RKO (cell line): ENCODE measurements at places on chromosomes 2 and 18.

DNA sequence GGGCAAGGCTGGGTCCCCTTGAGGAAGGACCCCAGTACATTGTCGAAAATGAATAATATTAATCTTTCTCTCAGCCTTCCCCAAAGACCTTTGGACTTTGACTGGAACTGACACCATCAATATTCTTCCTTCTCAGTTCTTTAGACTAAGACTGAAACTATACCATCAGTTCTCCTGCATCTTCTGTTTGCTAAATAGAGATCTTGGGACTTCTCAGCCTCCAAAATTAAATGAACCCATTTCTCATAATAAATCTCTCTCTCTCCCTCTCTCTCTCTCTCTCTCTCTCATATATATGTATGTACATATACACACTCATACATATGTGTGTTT, 39.7 kb upstream of the VRK2 start:
- no peak for DNase-seq

DNA sequence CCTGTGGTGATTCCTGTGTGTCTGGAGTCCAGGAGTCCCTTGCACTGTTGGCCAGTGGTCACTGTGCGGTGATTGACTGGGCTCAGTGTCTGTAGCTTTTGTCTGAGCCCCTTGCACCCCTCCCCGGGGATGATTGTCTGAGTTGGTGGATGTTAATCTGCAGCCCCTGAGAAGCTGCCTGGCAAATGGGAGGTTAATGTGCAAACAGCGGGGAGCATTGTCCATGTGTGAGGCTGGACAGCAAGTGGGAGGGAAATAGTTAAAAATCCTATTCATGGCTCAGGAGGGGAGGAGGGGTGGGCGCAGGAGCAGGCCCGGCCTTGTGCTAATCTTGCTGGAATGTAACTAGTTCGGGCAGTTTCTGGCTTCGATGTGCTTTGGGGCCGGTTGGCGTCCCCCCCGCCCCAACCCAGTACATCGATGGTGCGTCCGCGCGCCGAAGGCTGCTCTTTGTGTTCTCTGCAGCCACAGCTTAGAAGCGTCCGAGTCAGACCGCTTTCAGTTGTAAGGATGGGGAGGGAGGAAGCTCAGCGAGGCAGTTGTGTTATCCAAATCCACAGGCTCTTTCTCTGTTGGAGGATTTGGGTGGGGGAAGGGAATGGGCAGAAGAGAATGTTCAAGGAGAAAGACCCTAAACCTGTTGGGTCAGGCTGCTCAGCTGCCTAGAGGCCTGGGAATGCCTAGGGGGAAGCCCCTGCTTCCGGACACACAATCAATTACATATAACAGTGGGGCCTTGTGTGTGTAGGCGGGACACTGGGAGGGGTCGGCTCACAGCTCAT, 71.8 kb downstream of the TGOLN2 start:
- no peak for DNase-seq

DNA sequence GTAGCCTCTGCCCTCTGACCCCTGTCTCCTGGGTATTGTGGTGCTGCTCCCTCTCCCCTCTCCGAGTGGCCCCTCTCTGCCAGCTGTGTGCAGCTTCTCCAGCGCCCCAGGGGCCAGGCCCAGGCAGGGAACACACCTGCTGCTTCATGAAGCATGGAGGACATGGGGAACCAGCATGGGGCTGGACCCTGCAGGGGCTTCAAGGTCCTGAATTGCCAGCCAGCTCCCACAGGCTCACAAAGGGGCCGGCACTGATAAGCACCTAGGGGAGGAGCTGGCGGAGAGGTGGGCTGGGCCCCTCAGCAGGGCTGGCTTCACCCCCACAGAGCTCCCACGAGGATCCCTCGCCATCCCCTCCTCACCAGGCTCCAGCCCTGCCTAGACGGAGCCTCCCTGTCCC, 77.4 kb upstream of the GPC1 start:
- DNase-seq: no peak

GRCh38 chr2:10517351-10518043, 69.4 kb upstream of the ODC1 start:
- no peak for DNase-seq

DNA sequence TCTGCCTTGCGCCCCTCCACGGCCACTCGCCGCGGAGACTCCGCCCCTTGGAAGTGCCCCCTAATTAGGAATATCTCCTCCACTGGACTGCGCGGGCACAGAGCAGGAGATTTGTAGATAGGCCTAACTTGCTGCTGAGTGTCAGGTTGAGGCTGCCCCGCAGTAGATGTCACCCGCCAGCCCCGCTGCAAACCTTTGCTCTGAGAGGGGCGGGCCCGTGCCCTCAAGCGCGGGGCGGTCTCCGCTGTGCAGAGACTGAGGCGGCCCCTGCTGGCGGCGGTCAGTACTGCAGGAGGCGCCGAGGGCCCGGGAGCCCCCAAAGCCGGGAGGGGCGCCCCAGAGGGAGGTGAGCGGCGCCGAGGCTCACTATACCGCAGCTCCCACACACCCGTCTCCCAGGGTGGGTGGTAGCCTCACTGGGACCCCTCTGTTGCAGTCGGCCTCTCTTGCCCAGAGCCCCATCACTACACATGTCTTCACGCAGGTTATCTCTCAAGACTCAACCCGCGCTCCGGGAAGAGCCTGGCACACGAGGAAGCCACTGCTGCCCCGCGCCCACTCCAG, 2.9 kb upstream of the NEURL3 start:
- peak; percentile 52 for DNase-seq

- no peak for DNase-seq
Observed at GRCh38 chr2:5932556-5933469, 240.6 kb downstream of the SOX11 start.

GRCh38 chr2:162435676-162436075, 91.7 kb downstream of the GCA start:
- DNase-seq: no peak

DNA sequence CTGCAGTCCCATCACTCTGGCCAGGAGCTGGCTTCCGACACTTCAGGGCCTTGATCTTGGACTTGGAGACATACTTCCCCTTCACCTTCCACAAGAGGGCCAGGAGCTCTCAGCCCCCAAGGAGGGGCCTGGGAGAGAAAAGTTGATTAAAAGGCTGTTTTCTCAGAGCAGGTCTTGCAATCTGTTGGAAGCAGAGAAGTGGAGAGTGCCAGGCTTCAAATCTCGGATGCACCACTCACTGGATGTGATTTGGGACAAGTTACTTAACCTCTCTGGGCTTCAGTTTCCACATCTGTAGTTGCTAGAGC, 255.3 kb downstream of the CYP26B1 start:
- DNase-seq: no peak

DNA sequence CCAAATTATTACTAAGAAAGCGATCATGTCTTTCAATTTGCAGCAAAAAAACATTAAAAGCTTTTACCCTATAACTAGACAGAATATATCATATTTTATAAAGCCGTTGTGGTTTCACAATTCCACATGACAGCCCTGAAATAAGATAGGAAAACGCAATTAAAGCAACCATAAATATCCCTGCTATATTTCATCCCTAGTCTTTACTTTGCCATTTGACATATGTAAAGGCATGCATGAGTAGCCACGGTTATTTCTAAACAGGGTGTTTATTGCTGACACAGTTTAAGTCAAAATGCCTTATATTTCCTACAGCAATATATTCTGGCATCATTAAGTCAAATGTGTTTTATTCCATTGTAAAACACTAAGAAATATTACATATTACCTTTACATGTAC, 239.9 kb downstream of the DSEL start:
- DNase-seq: no peak

DNA sequence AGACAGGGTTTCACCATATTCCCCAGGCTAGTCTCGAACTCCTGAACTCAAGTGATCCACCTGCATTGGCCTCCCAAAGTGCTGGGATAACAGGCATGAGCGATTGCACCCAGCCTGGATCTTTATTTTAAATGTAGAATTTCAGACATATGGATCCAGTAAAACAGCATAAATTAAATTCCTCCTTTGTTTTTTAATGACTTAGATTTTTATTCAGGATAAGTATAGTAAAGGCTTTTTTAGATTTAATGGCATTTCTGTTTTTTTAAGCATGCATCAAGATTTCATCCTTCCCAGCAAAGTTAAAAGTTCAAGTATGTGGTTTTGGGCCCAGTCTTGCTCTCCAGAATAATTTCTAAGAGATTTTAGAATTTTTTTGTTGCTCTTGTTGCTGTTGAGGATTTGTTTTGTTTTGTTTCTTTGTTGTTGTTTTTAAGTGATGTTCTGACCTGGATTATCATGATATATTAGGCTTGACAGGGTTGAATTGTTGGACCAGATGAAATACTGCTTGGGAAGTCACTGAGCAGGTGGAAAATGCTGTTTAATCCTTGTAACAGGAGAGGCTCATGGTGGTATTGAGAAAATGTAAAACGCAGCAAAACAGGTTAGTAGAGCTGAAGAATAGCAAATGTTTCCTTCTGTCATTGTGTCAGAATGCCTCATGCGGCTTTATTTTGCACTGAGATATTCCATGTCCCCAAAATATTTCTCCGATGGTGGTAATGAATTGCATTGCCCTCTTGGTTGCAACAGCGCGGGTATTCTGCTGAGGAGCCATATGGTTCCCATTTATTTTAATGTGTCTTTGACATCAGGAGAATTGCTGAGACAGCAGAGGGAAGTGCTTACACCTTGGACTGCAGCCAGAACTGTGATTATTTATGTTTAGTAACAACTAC, 147.9 kb downstream of the GALNT3 start:
- no peak for DNase-seq

DNA sequence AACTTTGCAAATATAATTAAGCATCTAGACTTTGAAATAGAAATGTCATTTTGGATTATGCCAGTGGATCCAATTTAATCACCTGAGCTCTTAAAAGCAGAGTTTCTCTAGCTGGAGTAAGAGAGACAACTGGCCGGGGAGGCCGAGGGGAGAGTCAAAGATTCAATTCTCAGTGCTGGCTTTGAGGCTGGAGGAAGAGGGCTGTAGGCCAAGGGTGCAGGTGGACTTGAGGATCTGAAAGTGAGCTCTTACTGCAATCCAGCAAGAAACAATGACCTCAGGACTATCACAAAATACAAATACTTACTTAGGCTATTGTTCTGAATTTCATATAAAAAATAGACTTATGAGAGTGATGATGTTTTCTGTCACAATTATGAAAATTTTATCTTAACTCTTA, 814.5 kb downstream of the CBLN2 start:
- no peak for DNase-seq

DNA sequence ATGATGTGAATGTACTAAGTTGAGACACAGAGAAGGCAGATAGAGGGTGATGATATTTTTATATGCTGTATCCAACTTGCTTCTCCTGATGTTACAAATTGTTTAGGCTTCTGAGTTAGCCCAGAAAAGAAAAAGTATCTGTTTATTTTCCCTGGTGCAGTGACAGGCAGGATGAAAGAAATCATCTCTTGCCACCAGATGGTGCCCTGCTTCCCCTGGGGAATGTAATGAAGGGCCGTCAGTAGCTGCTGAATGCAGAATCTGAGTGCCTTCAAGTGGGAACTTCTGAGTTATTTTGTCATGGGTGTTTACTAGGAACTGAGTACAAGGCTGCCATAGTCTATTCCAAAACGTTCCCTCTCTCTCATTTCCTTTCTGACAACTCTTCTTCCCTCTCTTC, 525.6 kb downstream of the MBD2 start:
- DNase-seq: peak; percentile 64

- DNase-seq: no peak
Observed at GRCh38 chr2:174066871-174067270, 101.7 kb upstream of the SP3 start.

DNA sequence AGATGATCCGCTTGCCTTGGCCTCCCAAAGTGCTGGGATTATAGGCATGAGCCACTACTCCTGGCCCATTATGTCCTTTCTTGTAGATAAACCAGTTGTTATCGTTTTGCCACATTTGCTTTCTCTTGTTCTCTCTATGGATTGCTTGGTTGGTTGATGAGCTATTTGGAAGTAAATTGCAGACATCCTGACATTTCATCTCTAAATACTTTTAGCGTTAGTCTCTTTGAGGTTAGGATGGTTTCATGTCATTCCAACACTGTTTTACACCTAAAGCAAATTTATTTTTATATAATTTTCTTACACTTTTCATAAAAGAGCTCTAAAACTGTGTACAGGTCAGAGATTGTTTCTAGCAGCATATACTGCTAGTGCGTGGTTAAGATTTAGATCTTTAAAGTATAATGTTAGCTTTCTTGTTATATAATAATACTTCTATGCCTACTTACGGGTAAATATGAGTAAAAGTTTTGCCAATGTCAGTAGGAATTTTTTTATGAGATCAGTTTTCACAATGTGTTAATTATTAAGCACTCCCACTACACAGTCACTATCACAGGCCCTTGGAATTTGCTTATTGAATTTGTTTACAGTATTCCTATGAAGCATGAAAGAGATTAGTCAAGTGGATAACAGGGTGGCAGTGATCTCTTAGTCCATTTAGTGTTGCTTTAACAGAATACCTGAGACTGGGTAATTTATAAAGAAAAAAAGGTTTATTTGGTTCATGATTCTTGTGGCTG, 10.3 kb downstream of the POLI start:
- no peak for DNase-seq

- no peak for DNase-seq
Observed at GRCh38 chr2:218003981-218004419, 1.2 kb upstream of the TNS1 start.

DNA sequence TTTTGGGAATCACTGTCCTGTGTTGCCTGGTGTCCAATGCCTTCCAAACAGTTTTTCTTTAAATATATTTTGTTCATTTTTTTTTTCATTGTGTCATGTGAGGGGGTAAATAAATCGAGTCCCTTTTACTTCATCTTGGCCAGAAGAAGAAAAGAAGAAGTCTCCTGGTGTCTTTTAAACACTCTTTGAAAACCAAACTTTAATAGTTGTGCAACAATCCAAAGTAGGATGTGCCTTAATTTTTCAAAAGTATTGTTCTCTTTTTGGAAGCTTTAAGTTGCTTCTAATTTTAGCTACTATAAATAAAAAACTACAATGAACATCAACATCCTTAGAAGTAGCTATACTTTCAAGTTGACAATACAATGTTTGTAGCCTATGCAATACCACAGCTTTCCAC, 154.9 kb downstream of the ATAD2B start:
- no peak for DNase-seq

GRCh38 chr18:72667932-72668331, 123.8 kb upstream of the CBLN2 start:
- no peak for DNase-seq

DNA sequence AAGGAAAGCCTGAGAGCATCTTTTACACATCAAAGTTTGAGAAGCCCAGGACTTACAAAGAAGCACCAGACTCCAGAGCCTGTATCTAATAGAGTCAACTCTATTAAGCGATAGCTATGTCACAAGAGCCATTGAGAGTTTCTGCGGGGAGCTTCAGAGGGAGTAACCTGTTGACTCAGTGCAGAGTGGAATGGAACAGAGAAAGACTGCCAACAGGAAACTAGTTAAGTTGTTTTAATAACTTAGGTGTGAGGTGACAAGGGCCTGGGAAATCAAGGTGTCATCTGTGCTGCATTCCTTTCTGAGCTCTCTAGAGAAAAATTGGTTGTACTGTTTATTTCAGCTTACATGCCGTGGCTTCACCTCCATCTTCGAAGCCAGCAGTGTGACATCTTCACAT, 513.8 kb upstream of the POU3F3 start:
- no peak for DNase-seq

GRCh38 chr2:141820893-141821292, 309.9 kb downstream of the LRP1B start:
- no peak for DNase-seq

- DNase-seq: no peak
Observed at GRCh38 chr2:68605939-68606338, 37.4 kb upstream of the PROKR1 start.

- no peak for DNase-seq
Observed at GRCh38 chr2:238973038-238973739, 125.3 kb downstream of the TWIST2 start.
